ENCODE measurements at places on chromosomes 3 and 15.

DNA sequence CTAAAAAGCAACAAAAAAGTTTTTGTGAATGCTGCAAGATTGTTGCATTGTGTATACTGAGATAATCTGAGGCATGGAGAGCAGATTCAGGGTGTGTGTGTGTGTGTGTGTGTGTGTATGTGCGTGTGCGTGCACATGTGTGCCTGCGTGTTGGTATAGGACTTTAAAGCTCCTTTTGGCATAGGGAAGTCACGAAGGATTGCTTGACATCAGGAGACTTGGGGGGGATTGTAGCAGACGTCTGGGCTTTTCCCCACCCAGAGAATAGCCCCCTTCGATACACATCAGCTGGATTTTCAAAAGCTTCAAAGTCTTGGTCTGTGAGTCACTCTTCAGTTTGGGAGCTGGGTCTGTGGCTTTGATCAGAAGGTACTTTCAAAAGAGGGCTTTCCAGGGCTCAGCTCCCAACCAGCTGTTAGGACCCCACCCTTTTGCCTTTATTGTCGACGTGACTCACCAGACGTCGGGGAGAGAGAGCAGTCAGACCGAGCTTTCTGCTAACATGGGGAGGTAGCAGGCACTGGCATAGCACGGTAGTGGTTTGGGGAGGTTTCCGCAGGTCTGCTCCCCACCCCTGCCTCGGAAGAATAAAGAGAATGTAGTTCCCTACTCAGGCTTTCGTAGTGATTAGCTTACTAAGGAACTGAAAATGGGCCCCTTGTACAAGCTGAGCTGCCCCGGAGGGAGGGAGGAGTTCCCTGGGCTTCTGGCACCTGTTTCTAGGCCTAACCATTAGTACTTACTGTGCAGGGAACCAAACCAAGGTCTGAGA lies 4.7 kb downstream of the BHLHE40 start:
- DNase-seq: peak; percentile 41

DNA sequence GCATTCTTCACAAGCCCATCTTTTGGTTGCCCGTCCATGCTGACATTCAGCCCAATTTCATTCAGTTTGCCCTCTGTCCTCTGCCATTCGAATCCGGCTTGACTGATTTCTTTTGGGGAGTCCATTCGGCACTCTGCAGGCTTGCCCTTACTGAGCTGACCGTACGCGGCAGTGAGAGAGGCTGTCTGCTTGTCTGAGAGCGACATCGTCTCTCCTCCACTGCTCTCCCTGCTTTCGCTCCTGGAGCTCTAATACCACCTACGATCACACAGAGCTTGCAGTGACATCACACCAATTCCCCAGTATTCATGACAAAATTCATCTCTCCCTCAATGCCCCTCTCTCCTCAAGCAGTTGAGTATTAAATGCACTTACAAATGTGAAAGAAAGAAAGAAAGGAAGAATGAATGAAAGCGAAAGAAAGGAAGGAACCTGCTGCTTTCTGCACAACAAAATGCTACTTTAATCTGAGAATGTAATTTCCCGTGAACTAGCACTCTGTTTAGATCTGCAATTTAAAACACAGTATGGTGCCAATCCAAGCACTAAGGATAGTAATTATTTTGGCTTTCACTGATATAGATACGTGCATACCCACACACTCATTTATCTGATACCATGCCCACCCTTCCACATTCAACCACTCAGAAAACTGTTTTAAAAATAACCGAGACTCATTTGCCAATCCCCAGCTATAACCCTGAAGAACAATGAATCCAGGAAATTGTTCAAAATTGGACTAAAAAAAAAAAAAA lies 89.5 kb downstream of the DHX30 start:
- DNase-seq: no peak

DNA sequence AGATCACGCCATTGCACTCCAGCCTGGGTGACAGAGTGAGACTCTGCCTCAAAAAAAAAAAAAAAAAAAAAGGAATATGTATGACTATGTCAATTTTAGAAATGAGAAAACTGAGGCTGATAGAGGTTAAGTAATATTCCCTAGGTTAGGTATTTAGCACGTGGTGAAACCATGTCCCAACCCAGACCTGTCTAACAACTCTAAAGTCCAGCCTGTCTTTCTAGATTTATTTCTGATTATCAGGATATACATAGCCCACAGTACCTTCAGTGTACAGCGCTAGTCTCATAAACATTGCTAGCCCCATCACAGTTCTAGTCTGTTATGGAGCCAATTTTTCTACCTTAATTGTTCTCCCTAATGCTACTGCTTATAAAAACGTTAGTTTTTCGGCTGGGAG lies 88.4 kb upstream of the RAP2B start:
- no peak for DNase-seq

- no peak for DNase-seq
Observed at GRCh38 chr3:43872301-43872700, 181.6 kb downstream of the ABHD5 start.

DNA sequence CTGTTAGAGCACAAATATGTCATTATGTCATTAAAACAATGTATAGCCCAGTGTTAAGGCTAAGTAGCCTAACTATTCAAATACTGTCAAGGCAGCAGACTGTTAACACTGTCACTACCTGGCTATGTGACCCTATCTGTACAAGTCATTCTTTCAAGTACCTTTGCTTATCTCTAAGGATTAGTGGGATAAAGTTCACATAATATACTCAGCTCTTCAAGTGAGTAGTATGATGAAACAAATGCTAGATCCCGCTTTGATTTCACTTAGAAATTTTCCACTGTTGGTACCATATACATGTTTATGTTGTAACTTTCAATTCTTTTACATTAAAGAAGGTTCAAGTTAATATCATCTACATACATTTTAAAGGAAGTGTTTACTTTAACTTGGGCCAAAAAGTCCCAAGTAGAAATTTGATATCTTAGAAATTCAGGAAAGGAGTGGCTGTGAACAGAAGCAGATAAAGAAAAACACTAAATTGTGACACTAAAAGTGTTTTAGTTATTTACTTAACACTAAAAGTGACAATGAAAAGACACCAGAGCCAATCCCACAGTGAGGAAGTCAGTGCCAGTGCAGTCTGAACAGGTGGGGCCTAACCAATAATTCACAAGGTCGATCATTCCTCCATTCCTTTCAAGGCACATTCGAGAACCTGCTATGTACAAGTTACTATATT lies 4.8 kb upstream of the RFX7 start:
- DNase-seq: no peak

Measured in stimulated activated CD4-positive, alpha-beta T cell treated with anti-CD3 and anti-CD28 coated beads, TNF-alpha, amount 100 ng/mL, for 1 hour (primary cell).